ENCODE measurements at places on chromosomes 11 and 22. TPM values are rescaled to one million over a fixed set of nuclear protein-coding genes. Genes with fewer than 3 reads are reported as not detected.

GDPD4 gene
- total RNA-seq = not detected

GGT5 gene
- total RNA-seq = 136 TPM

CTSC gene
- 2.1 TPM for total RNA-seq

DBX1 gene
- not detected for total RNA-seq

OR5B21 gene
- total RNA-seq = not detected

C22orf42 gene
- total RNA-seq = not detected

OR8U1 gene
- total RNA-seq = not detected

SPTBN2 gene
- total RNA-seq = 12.9 TPM

CXCR5 gene
- not detected for total RNA-seq

CLMP gene
- total RNA-seq = 24.8 TPM

ATG16L2 gene
- total RNA-seq = 17.1 TPM

RAB36 gene
- 4.8 TPM for total RNA-seq

CRYBB2 gene
- total RNA-seq = not detected

MRGPRX3 gene
- not detected for total RNA-seq

CCDC73 gene
- total RNA-seq = not detected

LRRC55 gene
- total RNA-seq = not detected

PGA5 gene
- not detected for total RNA-seq

MIOX gene
- total RNA-seq = 1.5 TPM

SLC25A1 gene
- 96.1 TPM for total RNA-seq

SEPTIN5 gene
- total RNA-seq = 108 TPM

HSD17B12 gene
- total RNA-seq = 81.6 TPM

GTSE1 gene
- 9.4 TPM for total RNA-seq

CNTF gene
- 1.6 TPM for total RNA-seq

P2RY6 gene
- not detected for total RNA-seq

C22orf15 gene
- not detected for total RNA-seq

C11orf58 gene
- total RNA-seq = 150 TPM

SDHD gene
- 71.6 TPM for total RNA-seq

SNX32 gene
- total RNA-seq = 4.1 TPM

MYBPC3 gene
- total RNA-seq = not detected

LRP4 gene
- total RNA-seq = 54.1 TPM

UPK3A gene
- total RNA-seq = not detected

DMC1 gene
- 1.4 TPM for total RNA-seq

KCNQ1 gene
- total RNA-seq = not detected

SCGB2A2 gene
- not detected for total RNA-seq

DRD4 gene
- 1.7 TPM for total RNA-seq

CST6 gene
- total RNA-seq = not detected

PSMD13 gene
- 126 TPM for total RNA-seq

ADAMTS15 gene
- 78.8 TPM for total RNA-seq

MCHR1 gene
- total RNA-seq = not detected

NEFH gene
- 0.62 TPM for total RNA-seq

CENPM gene
- 7.2 TPM for total RNA-seq

RTL10 gene
- total RNA-seq = 30.4 TPM

RTN4R gene
- 1.5 TPM for total RNA-seq

VPS37C gene
- total RNA-seq = 21.2 TPM

PHETA2 gene
- not detected for total RNA-seq

BDNF gene
- total RNA-seq = 4.2 TPM

FREY1 gene
- total RNA-seq = 1.5 TPM

NFAM1 gene
- not detected for total RNA-seq

MISFA gene
- 3.0 TPM for total RNA-seq

KRTAP5-9 gene
- not detected for total RNA-seq

MS4A6E gene
- not detected for total RNA-seq

HTR3A gene
- total RNA-seq = not detected

ACRV1 gene
- not detected for total RNA-seq

Measured in osteocyte (in vitro differentiated cells).